Mesothelial cell of epicardium (in vitro differentiated cells): ENCODE measurements at places on chromosomes 11 and 22.

GRCh38 chr11:62479631-62480201 is 60.9 kb downstream of the SCGB1A1 start:
- no peak for DNase-seq

- DNase-seq: no peak
Observed at GRCh38 chr11:76597533-76598425, 72.8 kb downstream of the LRRC32 start.

DNA sequence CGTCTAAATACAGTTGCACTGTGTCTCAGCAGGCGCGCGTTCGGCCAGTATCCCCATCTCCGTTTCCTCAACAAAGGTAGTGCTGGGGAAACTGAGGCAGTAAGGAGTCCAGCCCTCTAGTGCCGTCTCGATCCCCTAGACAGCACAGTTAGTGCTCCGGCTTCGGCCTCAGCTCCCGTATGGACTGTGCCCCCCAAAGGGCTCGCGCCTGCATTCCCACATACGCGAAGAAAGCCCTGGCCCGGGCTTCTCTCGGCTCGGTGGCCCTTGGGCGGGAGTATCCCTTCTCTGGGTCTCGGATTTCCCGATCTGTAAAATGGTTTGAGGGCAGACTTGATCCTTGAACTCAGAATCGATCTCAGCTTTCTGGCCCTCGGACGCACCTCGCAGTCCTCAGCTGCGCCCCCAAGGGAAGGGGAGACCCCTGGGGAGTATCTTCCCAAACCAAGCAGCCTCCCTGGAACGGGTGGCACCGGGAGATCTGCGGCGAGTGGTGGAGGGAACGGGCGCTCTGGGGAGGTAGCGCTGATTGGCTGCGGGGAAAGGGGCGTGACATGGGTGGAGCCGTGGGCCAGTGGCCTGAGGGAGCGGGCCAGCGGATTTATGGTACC is 759 bp upstream of the PEX16 start:
- DNase-seq: peak; percentile 71

DNA sequence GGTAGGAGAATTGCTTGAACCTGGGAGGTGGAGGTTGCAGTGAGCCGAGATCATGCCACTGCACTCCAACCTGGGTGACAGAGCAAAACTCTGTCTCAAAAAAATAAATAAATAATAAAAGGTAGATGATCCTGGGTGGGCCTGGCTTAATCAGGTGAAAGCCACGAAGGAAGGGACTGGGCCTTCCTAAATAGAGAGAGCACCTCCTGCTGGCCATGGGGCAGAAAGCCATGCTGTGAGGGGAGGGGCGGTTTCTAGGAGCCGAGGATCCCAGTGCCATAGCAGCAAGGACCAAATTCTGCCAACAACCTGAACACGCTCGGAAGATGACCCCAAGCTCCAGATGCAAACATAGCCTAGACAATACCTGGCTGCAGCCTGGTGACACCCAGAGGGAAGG is 24.5 kb upstream of the DGKZ start:
- no peak for DNase-seq

GRCh38 chr11:9823439-9823838 is 159.6 kb downstream of the SWAP70 start:
- DNase-seq: no peak

DNA sequence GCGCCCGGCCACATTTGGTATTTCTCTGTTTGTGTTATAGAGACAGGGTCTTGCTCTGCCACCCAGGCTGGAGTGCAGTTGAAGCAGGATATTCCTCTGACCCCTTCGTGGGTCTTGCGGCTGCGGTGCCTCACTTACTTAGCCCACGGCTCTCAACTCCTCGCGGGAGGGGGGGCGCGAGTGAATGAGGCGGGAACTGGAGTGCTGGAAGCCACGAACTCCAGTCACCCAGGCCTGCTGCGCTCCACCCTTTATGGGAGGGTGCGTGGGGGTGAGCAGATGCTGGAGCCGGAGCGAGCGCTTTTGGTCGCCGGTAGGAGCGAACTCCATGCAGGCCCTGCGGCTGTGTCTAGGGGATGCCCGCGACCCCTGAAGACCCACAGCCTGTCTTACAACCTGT is 1.8 kb downstream of the C11orf54 start:
- no peak for DNase-seq

- DNase-seq: no peak
Observed at GRCh38 chr11:94549146-94549545, 5.4 kb downstream of the FUT4 start.

DNA sequence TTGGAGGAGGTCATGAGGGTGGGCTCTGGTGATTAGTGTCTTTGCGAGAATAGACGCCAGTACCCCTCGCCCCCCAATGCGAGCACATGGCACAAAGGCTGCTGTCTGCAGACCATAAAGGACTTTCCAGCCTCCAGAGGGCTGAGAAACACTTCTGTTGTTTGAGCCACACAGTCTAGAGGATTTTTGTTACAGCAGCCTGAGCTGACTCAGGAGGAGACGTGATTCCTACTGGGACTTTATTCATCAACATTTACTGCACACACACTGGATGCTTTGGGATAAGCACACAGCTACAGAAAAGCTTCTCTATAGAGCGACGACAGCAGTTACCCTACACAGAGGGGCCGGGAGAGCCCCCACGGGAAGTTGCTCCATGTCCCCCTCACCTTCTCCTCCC is 345.0 kb downstream of the CTTN start:
- no peak for DNase-seq

DNA sequence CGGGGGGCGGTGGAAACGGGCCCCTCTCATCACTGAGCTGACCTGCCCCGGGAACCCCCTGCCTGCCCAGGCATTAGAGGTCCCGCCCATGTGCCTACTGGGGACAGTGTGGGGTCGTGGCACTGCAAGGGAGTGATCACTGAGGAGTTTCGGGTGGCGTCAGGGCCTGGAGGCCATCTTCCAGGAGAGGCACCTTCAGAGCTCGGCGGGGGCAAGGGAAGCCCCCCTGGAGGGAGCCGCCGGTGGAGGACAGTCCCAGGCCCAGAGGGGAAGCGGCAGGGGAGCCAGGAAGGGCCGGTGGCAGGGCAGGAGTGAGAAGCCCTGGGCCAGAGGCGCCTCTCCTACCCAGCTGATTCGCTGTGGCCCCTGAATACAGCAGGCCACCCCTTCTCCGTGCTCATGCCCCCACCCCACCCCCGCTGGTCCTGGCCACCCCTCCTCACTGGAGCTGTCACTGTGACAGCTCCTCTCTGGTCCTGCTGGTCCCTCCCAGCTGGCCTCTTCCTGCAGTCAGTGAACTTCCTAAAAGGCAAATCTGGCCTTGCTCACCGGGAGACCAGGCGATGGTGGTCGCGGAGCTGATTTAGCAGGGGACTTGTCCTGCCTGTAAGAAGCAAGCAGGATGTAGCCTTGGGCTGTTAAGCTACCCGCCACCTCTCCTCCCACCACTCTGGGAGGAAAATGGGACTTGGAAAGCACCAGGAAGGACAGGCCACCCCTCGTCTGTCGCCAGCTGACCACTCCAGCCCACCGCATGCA is 2.0 kb upstream of the MAPK11 start:
- no peak for DNase-seq

- peak; percentile 92 for DNase-seq
Observed at GRCh38 chr22:30634471-30635233, 929 bp upstream of the SLC35E4 start.

DNA sequence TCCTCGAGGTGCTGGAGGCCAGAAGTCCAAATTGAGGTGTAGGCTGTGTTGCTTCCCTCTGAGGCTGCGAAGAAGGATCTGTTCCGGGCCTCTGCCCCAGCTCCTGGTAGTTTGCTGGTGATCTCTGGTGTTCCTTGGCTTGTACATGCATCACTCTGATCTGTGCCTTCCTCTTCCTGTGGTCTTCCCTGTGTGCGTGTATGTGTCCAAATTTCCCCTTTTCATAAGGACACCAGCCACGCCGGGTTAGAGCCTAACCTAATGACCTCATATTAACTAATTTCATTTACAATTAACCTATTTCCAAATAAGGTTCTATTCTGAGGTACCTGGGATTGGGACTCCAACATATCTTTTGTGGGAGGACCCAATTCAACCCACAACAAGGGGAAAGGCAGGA is 21.5 kb downstream of the RIBC2 start:
- no peak for DNase-seq

- DNase-seq: no peak
Observed at GRCh38 chr11:15773476-15774387, 582.6 kb downstream of the SOX6 start.

DNA sequence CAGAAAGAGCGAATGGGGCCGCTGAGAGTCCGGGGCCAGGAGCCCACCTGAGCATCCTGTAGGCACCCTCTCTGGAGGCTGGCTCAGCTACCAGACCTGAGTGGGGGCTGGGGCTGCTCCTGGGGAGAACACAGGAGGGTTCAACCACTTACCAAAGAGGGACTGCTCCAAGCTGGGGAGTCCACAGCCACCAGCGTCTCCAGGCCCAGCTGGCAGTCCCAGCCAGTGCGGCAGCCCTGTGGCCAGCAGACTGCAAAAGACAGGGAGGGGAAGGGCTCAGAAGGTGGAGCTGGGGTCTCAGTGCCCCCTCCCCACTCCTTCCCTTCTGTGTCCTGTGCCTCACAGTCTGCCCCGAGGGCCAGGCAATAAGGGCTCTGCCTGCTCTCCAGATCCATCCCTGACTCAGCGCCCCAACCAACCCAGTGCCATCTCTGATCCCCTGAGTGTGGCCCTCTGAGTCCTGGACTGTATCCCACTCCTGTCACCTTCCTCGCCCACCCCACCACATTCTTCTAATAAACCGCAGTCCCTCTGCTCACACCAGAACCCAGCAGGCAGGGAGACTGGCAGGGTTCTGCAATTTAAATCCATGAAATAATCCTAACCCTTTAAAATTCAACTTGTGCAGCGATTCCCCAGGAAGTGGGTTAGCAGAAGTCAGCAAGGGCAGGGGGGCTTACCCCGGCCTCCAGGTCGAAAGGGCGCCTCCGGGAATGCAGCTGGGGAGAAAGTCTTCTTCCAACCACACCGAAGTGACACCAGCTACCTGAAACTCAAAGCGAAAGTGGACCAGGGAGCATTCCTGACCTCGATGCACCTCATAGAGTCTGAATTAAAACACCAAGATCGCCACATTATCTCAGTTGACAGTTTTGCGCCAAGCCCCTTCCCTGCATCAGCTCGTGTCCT is 13.3 kb downstream of the CHST1 start:
- DNase-seq: peak; percentile 34

DNA sequence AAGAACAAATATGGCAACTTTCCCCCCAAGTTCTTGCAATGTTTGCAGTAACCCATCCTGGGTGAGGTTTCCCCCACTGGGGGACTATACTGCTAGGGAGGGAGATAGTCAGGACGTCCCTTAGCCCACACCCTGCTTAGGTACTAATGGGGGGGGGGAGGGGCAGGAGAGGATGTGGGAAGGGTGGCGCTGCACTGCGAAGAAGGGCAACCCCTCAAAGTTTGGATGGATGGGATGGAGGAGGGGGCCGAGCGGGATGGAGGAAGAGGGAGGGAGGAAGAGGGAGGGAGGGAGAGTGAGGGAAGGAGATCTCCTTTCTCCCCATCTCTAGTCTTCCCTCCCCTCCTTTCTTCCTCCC is 100.6 kb upstream of the HSD17B12 start:
- no peak for DNase-seq

DNA sequence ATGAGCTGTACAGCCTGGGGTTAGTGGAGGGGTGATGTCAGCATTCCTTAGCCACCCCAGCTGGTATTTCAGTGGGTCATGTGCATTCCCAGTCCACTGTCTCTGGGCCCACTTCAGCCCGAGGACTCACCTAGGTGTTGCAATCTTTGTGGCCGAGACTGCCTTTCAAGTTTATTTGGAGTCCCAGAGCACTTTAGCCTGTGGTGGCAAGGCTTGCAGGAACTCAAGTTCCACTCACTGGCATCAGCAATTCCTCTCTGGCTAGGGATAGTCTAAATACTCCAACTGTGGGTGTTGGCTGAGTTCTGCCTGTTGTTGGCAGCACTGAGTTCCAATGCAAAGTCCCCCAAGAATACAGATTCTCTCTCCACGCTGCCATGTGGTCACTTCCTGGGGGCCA is 191.6 kb upstream of the PGR start:
- no peak for DNase-seq

GRCh38 chr11:124725719-124726105 is 14.0 kb upstream of the NRGN start:
- no peak for DNase-seq

- no peak for DNase-seq
Observed at GRCh38 chr22:44661070-44661469, 40.9 kb upstream of the PRR5 start.

- DNase-seq: peak; percentile 56
Observed at GRCh38 chr22:27435844-27436576, 365.5 kb downstream of the MN1 start.

GRCh38 chr22:20080776-20081654 is 974 bp downstream of the DGCR8 start:
- no peak for DNase-seq

GRCh38 chr11:7936615-7937014 is 4.9 kb downstream of the OR10A3 start:
- no peak for DNase-seq

DNA sequence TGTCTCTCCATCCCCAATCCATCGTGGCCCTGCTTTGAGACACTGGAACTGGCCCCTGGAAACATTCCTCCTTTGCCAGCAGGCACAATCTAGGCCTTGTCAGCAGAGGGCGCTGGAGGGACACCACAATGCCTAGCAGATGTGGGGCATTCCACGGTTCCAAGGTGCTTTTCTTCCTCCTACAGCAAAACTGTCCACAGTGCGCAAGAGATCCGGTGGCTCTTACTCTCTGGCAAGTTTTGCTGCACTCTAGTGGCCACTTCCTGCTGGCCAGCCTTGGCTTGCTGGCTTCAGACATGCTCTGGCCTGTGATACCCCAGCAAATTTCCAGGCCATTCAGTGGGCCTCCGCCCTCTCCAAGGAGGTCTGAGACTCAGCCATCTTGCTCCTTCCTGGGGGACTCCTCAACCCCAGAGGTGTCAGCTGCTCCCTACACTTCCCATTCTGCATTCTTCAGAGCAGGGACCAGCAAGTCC is 17.1 kb upstream of the RBM4B start:
- peak; percentile 73 for DNase-seq

DNA sequence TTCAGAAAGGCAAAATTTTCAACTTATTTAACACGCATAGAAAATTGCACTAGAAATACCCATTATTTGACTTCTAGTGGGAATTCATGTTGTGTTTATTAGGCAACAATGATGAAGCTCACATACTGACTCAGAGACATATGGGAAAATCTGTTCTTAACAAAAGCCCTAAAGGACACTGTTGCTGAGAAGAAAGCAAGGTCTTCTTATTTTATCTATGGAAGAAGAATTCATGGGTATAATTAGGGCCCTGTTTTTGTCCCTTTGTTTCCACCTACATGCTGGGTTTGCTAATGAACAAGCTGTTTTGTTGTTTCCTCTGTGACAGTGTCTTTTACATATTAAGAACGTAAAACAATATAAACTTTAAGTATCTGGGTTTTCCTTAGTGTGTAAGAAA is 606.7 kb upstream of the ARHGAP42 start:
- no peak for DNase-seq
